ENCODE measurements at places on chromosomes 1 and 21.

DNA sequence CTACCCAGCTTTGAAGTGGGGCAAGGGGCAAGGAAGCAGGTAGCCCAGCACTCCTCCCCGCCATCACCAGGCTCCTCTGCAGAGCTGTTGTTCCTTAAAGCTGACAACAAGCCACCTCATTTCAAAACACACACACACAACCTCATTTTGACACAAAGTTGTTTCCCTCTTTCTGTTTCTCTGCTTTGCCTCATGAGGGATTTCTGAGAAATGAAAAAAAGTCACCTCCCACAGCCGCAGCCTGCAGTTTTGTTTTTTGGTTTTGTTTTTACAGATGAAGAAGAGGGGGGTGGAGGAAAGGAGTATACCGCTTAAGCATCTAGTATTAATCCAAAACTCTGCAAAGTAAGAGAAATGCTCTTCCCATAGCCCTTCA lies 12.1 kb downstream of the MCL1 start:
- no peak for DNase-seq

GRCh38 chr1:190102757-190103326 lies 374.8 kb downstream of the BRINP3 start:
- no peak for DNase-seq

GRCh38 chr1:237166593-237167101 lies 124.7 kb downstream of the RYR2 start:
- no peak for DNase-seq

DNA sequence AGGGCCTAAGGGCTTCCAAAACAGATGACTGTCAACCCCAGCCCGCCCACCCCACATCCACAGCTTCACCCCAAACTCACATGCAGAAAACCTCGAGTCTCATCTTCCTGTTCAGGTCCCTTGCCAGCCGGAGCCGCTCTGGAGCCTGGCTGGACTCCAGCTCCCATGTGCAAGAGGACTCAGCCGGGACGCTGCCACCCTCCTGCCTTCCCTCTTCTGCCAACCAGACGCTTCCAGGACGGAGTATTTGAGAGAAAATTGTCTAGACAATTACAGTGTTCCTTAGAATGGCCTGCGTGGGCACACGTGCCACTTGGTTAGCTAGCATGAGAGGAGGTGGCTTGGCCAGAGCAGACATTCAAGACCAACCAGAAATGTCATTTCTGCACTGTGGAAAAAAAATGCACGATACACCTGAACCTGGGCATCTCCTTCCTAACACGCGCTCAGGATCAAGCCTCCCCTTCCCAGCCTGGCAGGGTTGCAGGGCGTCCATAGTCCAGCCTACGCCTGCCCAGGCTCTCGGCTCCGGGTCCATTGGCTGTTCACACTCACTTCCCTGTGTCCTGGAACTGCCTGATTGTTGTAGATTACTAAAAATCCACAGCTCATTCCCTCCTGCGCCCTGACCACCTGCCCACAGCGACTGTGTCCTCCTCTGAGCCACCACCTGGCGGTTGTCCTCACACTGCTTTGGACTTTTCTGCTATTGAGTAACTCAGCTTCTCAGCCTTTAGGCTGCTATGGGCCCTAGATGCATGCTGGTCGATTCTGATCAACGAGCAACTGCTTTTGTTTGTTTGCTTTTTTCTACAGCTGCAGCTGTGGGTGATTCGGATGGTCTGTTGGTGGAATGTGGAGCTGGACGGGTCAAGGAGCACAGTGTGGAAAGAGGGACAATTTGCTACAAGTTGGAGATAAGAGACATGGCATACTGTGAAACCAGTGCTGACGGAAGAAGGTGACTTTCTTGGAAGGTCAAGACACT lies at the start of gene CLDN14:
CLDN14 (minus strand) TSS at position 708 of the 988 bp plus-strand sequence. CDS start 18,427 bp downstream, outside the sequence.
- peak; percentile 33 for DNase-seq

DNA sequence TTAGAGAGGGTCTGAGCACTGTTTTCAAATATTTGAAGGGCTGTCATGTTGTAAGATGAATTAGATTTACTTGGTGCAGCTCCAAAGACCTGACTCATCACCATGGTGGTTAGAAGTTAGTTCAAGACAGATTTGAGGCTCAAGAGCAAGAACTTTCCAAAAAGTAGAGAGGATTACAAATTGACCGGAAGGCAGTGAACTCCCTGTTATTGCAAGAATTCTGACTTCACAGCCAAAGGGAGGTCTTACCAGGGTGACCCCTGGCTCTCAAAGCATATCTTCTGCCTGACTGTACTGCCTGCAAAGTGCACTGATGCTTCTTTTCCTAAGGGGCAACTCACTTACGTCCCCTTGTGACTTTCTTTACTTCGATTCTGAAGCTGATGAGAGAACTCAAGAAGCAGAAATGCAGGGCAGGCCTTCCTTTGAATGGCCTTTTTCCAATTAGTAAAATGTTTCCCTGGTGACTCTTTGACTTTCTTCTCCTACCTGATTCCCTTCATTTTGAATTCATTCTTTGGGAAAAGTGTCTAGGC lies 86.4 kb downstream of the NAV1 start:
- peak; percentile 84 for DNase-seq

DNA sequence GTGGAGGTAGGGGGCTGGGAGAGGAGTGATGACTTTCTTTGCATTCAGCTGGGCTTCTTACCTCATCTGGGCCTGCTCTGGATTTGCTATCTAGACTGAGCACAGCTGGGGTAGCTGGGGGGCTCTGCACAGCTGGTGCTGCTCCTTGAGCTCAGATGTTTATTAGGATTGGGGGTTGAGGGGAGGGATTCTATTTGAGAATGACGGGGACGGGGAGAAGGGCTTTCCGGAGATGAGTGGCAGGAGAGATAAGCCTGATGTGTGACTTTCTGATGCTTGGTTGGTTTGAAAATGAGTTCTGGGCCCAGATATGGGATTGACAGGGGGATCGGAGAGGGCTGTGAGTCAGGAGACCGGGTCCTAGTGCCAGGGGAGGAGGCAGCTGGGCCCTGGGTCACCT lies 146.1 kb upstream of the CSF3R start:
- no peak for DNase-seq

DNA sequence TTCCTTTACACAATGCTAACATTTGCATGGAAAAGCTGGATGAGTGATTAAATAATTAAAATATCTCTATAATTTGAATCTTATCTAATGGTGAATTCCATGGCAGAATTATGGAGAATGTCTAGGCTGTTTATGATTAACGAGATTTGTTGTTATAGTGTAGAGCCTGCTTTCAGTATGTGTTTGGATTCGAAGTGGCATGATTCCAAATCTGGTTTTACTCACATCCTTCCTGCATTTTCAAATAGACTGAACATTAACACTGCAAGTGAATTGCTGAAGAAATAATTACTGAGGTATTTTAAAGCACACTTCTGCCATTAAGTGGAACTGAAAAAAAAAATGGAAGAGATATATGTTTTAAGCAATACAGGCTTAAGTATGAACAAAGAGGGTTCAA lies 5.1 kb upstream of the NEK7 start:
- no peak for DNase-seq

DNA sequence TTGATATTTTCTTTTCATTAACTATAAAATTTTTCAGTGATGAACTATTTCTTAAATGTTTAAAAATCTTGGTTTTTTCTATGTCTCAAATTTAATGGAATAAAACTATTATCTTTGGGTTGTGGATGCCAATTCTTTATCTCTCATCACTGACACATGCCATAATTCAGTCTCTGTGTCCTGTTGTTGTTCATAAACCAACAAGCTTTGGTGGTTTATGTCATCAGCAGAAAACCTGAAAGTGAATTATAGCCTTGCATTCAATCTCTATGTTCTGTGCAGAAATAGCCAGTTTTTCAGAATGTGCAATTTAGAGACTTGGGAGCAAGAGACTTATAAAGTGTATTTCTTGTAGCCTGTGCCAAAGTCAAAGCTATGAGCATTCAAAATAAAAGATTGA lies 462.6 kb upstream of the ADGRL4 start:
- DNase-seq, result no peak

DNA sequence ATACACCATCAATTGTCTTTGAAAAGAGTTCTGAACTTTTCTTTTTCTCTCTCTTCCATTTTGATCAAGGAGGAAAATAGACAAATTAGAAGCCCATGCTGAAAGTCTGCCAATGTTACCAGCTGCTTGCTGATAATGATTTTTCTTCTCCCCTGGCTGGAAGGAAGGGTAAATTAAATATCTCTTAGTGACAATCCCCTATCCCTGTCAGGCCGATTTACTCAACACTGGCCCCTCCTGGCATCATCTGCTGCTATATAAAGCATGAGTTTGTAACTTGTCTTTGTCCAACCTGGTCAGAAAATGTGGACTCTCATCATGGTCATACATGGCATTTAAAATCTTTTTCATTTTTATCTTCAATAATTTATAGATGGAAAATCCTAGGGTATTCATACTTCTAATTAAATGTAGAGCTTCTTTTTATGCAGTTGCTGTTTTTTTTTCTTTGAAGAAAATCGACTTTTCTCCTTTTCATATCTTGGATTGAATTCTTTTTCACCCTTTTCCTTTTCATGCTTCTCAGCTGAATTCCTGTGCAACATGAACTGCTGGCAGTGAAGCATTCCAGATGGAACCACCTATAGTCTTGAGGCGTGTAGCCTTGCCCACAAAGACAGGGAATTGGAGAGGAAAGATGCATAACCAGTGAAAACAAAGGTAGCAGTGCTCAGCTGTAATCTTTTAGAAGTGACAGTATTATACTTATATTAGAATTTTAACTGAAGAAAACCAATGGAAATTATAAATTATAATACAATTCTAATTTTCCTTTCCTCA lies 214.7 kb upstream of the PTGFR start:
- DNase-seq, result no peak

DNA sequence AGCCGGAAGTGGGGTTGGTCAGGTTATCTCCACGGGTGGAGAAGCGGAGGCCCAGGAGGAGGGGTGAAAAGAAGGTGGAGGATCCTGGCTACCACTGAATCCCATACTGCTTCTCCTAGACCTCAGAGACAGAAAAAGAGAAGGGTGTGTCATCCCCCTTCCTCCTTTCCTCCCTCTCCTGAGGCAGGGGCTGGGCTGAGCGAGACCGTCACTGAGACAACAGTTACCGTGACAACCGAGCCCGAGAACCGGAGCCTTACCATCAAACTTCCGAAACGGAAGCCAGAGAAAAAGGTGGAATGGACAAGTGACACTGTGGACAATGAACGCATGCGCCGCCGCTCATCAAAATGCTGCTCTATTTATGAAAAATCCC lies 42.1 kb upstream of the NBPF3 start:
- no peak for DNase-seq

DNA sequence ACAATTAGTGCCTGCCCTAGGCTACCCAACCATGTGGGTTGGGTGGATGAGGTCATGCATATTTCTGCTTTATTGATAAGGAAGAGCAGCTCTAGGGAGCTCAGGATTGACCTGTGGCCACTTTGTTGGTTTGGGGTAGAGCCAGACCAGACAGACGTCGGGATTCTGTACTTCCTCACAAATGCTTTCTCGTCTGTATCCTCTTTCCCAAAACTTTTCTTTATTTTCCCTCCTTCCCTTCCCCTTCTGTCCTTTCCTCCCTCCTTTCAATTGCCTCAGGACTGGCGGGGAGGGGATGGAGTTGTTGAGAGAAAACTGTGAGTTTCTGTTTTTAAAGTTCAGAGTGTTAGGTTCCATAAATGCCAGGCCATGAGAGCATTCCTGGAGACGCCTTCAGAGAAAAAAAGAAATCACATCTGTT lies 68.0 kb downstream of the UCK2 start:
- no peak for DNase-seq

- DNase-seq, result no peak
Observed at GRCh38 chr1:161274874-161275273, 16.3 kb downstream of the PCP4L1 start.

GRCh38 chr1:150106341-150106740 lies 38.8 kb downstream of the VPS45 start:
- no peak for DNase-seq

DNA sequence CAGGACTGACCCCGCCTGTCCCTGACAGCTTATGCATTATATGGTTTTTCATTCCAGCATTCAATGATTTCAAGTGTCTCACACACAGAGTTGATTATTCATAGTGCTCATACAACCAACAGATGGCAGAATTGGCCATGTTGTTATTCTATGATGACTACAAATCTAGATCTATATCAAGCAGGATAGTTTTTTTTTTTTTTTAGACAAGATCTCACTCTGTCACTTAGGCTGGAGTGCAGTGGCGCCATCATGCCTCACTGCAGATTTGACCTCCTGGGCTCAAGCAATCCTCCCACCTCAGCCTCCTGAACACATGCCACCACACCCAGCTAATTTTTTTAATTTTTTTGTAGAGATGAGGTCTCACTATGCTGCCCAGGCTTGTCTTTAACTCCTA lies 40.1 kb upstream of the LRRC8D start:
- peak; percentile 36 for DNase-seq

- DNase-seq, result no peak
Observed at GRCh38 chr1:220529521-220530020, 1.6 kb downstream of the MARK1 start.

- DNase-seq, result no peak
Observed at GRCh38 chr1:230976825-230977747, 1.6 kb downstream of the TTC13 start.

GRCh38 chr1:159302095-159302494 lies at the start of gene FCER1A:
Gene FCER1A (plus strand): TSS chr1:159302336. CDS start chr1:159302365, 29 bp downstream.
- no peak for DNase-seq

- DNase-seq, result no peak
Observed at GRCh38 chr1:228245111-228245510, 37.3 kb downstream of the OBSCN start.
